Stimulated activated CD4-positive, alpha-beta T cell treated with anti-CD3 and anti-CD28 coated beads, Interleukin-15, amount 100 ng/mL, for 24 hours (primary cell): ENCODE measurements at places on chromosomes 2 and 18.
A peak's percentile ranks its signal among the peaks of the same experiment; 100 is the strongest.

DNA sequence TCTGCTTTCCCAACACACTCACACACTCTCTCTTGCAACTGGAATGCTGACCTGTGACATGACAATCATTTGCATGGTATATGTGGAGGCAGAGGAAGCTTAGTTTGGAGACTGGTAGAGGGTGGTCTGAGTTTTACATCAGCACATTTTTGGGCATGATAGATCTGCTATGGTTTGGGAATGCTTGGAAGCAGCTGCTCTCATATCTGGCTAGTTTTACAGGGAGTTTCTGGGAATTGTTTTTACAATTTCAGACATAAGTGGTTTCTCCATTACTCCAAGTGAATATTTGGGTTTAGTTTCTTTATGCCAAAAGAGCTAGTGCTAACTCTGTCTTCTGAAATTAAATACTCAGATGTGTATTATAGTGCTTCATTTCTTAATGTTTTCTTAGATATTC lies 977.6 kb downstream of the SUCLG1 start:
- no peak for DNase-seq

GRCh38 chr2:194203898-194204297 lies 1453.1 kb upstream of the SLC39A10 start:
- no peak for DNase-seq

- no peak for DNase-seq
Observed at GRCh38 chr2:174996622-174997021, 8.6 kb downstream of the CHN1 start.

GRCh38 chr2:32756074-32756727 lies 128.4 kb downstream of the TTC27 start:
- DNase-seq, result no peak

GRCh38 chr2:240393831-240394410 lies 41.5 kb upstream of the GPC1 start:
- no peak for DNase-seq

- DNase-seq, result no peak
Observed at GRCh38 chr18:49924293-49924983, 111.1 kb upstream of the ACAA2 start.

DNA sequence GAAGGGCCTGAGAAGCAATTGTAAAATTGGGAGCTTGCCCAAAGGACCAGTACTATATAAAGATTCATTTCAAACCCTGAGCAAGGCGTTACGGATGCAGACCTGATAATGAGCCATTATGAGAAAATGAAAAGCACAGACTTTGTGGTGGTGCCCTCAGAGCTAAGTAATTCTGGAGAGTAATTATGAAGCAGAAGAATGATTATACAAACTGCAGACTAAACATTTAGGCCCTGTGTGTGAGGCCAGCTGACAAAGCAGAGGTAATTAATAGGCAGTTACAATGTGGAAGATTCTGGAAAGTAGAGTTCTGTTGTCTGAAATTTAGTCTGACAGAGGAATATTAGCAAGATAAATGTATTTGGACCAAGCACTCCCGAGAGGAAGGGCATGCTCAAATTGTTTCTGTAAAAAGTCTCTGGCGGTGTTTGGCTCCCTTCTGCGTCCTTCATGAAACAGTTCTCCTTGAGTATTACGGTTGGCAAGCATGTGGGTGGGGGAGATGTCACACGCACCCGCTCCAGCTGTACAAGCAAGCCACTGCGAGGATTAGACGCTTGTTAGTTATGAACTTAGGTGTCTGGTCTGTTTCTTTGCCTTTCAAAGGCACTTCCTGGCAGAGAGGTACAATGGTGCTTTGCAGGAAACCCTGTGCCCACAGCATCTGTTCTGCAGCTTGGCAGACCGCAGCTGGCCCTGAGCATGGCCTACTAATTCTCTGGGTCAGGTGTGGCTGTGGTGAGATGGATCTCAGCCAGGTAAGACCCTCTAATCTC lies 45.5 kb downstream of the CDC42EP3 start:
- peak; percentile 65 for DNase-seq

GRCh38 chr2:147763861-147764260 lies 81.0 kb upstream of the ACVR2A start:
- DNase-seq, result no peak

- no peak for DNase-seq
Observed at GRCh38 chr2:238019962-238020361, 40.8 kb upstream of the SCLY start.

- DNase-seq, result no peak
Observed at GRCh38 chr2:182186132-182186735, 200.6 kb downstream of the PPP1R1C start.

- DNase-seq, result no peak
Observed at GRCh38 chr18:23137097-23137635, 1.9 kb downstream of the CABLES1 start.

DNA sequence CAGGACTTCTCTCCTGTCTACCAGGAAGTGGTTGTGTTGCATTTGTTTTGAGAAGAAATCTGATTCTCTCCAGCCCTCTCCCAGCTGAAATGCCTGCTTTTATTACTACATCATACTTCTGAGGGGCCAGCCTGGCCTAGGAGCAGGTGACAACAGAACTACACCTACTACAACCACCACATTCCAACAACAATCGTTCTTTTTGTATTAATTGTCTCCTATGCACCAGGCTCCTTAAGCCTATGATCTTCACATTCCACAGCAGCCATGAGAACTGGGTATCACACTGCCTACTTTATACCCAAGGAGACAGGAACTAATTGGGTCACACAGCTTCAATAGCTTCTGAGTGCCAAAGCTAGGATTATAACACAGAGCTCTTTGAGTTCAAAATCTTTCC lies 167.7 kb downstream of the TDRD15 start:
- DNase-seq, result no peak

DNA sequence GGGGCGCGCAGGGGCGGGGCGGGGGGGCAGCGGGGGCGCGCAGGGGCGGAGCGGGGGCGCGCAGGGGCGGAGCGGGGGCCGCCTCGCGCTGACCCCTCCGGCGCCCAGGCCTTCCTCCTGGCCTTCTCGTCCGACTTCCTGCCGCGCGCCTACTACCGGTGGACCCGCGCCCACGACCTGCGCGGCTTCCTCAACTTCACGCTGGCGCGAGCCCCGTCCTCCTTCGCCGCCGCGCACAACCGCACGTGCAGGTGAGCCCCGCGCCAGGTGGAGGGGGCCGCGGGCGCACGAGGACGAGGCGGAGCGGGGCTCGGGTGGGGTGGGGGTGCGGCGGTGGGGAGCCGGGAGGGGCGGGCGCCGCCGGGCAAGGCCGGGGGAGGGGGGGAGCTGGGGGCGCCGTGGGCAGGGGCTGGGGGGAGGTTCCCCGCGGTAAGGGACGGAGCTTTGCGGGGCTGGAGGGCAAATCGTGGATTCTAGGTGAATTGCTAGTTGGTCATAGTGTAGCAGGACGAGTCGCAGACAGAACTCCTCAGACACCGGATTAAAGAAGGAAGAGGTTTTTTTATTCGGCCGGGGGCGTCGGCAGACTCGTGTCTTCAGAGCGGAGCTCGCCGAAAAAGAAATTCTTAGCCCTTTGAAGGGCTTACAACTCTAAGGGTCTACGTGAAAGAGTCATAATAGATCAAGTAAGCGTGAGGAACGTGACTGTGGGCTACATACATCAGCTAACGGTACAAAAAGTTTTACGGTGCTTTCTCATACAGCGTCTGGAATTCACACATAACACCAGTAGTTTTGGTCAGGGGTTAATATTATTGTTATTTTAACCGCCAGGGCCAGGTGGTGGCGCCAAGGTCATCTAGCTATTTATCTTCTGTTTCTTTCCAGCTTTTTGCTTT lies 29.9 kb downstream of the ANO7 start:
- peak; percentile 58 for DNase-seq

GRCh38 chr2:59223742-59224141 lies 982.6 kb upstream of the FANCL start:
- no peak for DNase-seq

DNA sequence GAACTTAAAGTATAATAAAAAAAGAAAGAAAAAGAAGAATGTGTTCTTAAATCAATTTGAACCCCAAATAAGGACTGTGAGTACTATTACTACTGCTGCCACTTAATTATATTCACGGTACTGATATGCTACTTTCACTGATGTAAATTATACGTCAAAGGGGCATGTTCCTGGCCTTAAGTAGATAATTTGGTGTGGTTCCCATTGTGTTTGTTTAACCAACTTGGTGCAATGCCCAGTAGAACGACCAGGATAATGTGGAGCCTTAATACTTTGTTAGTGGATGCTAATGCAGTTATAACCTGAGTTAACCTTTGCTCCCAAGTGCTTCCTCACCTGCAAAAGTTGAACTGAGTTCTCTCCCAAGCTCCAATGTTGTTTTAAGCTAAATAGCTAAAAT lies 142.0 kb downstream of the NR4A2 start:
- DNase-seq, result no peak

DNA sequence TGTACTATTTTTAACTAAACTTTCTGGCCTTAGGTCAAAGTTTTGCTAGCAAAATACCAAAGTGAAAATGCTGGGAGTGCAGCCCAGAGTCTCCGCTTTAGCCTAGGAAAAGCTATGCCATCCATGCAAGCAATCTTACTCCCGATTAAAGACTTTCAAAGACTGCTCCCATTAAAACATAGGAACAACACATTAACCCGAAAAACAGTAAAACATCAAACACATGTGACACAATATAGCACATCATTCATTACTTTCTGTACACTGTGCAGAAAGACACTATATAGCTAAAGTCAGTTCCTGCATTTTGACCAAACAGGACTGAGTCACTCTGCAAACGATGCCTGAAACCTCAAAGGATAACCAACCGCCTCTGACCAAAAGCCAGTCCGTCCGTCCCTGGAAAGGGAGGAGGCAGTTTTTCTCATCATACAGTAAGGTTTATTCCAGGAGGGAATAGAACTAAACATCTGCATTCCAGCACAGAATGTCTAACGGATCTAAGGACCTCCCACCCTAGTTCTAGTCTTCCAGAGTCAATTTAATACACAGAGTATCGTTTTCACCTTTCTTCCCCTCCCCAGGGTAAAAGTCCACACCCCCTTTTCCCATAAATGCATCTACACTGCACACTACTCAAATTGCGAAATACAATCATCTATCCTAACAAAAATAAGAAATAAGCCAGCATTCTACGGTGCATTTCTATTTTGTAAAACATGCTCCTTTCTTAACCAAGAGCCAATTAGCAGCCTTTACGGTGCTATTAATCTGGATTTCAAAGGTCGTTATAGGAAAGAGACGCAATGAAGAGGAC lies 1.7 kb downstream of the ROCK2 start:
- DNase-seq, result peak; percentile 11

- DNase-seq, result peak; percentile 87
Observed at GRCh38 chr2:10832203-10832936, 19.8 kb upstream of the PDIA6 start.

DNA sequence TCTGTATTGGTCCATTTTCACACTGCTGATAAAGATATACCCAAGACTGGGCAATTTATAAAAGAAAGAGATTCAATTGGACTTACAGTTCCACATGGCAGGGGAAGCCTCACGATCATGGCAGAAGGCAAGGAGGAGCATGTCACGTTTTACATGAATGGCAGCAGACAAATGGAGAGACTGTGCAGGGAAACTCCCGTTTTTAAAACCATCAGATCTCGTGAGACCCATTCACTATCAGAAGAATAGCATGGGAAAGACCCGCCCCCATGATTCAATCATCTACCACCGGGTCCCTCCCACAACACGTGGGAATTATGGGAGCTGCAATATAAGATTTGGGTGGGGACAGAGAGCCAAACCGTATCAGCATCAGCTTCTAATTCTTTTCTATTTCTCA lies 217.0 kb downstream of the ANAPC1 start:
- no peak for DNase-seq

DNA sequence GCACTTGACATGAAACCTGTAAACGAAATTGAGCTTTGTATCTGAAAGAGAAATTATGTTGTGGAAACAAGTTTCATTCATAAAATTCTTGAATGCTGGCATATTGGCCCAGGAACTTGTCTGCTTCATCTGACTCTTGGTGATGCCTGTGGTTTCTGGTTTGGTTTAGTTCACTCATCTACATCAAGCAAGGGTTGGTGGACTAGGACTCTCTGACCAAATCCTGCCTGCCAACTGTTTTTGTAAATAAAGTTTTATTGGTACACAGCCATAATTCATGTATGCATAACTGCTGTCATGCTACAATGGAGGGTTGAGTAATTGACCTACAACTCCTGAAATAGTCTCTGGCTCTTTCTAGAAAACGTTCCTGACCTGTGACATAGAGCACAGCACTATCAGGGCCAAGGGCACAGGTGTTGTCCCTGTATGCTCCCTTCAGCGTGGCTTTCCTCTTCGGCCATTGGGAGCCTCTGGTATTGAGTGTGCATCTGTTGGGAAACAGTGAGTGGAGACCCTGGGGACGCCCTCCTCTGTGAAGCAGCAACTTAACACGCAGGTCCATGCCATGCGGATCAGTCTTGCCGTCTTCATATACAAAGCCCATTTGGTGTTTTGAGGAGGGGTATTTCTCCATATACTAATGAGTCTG lies 226.3 kb downstream of the SH3RF3 start:
- DNase-seq, result no peak

GRCh38 chr2:210557721-210558120 lies 1.3 kb downstream of the CPS1 start:
- DNase-seq, result no peak

DNA sequence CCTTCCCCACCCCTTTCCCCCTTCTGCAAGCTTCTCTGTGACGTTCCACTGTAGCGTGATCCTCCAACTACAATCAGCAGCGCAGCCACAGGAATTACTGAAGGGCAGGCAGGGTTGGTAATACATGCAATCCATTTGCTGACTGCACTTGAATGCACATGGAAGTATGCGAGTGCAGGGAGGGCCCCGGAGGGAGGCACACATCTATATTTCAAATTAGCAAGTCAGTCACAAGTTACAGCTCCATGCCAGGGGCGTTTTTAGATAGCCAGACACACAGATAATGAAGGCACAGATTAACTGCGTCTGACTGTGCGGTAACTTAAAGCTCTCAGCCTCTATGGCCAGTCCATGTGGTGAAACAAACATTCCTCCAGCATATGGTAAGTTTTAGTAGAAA lies 209.2 kb upstream of the GATA6 start:
- no peak for DNase-seq

DNA sequence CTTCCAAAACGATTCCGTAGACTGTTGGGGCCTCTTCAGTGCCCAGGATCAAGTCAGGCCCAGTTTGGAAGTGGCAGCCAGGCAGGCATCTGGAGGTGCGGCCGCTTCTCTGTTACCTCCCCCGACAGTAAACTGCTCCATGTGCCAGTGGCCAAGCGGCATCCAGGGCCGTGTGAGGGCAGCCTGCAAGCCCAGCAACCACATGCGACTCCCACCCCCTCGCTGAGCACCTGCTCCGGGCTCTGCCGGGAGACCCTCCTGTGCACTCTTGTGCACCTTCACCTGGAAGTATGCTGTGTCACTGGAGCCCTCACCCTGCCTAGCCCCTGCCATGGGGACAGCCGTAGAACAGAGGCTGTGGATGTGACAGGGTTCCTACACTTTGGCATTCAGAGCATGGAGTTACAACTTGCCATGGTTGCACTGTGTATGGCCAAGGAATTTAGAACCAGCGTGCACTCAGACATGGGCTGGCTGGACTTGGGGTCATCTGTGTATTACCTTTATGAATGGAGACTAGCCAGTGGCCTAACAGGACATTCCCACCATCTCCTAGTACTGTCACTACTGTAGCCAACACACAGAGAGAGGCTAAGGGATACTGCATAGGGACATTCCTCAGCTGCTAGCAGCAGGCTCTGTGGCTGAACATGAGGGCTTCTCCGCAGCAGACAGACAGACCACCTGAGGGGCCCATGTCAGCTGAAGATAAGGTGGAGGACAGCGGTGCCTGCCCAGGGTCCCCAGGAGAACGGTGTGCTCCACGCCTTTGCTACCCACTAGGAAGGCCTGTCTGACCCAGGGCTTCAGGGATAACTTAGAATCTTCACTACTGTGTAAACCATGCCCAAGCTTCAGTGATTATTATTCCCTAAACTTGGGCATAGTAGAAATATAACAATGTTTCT lies 25.0 kb upstream of the FAHD2A start:
- no peak for DNase-seq

- DNase-seq, result no peak
Observed at GRCh38 chr18:68724021-68724420, 9.1 kb upstream of the TMX3 start.
